ENCODE measurements at places on chromosomes 4 and X.

- no peak for DNase-seq
These were observed 269.2 kb downstream of the FSTL5 start for GRCh38 chr4:161894493-161895167.

GRCh38 chrX:129641941-129642340, 12.8 kb downstream of the APLN start:
- no peak for DNase-seq

- DNase-seq = no peak
These were observed 17.1 kb upstream of the CT47C1 start for GRCh38 chrX:119055687-119056086.

DNA sequence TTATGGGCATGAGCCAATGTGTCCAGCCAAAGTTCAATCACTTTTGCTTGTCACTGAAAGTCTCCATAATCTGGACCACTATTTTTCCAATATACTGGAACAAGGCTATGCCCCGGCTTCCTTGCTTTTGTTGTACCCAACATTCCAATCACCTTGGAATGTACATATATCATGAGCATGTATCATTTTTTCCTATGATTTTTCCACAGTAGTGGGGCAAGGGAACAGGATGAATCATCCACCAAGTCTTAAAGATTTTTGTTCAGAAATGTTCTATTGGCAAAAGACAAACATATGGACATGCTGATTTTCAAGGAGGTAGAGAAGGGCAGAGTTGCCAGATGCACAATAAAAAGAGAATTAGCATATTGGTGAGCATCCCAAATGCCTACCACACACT, 548.1 kb upstream of the INTU start:
- DNase-seq = no peak

GRCh38 chrX:10798041-10798440, 177.7 kb upstream of the MID1 start:
- DNase-seq = no peak

DNA sequence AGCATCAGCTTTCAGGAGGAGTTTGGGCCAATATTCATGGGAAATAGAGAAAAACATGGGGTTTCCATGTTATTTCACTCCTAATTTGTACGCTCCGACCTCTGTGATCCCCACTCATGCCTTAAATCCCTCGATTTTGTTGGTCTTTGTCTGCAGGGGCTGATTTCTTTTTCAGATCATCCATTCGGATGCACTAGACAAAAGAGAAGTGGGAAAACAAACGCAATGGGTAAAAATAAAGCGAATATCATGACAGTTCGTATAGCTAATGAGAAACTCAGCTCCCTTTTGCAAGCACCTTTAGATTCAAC, 139.1 kb upstream of the PLAC1 start:
- no peak for DNase-seq

DNA sequence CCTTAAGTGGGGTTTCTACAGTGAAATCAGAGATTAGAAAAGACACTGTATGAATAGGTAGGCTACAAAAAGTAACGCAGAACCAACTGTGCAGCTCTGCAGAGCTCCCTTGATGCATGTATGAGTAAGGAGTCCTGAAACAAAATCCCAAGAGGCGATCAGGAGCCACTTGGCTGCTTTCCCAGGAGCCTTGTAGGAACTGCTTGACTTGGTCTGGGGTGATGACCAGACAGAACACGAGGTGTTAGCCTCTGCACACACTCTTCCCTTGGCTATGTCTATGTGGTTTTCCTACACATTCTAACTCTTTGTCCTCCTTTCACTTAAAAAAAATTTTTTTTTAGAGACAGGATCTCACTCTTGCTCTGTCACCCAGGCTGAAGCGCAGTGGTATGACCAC, 22.8 kb upstream of the AP1S2 start:
- DNase-seq = no peak

- DNase-seq = no peak
These were observed 36.1 kb upstream of the DOCK11 start for GRCh38 chrX:118459494-118459893.

GRCh38 chr4:138110815-138111214, 131.3 kb downstream of the SLC7A11 start:
- no peak for DNase-seq

GRCh38 chr4:7059662-7060061, 8.2 kb downstream of the GRPEL1 start:
- no peak for DNase-seq

- no peak for DNase-seq
These were observed 13.0 kb downstream of the AMMECR1 start for GRCh38 chrX:110304884-110305283.

GRCh38 chrX:136662976-136663375, 15.0 kb downstream of the CD40LG start:
- no peak for DNase-seq

GRCh38 chrX:84046403-84046984, 141.5 kb downstream of the RPS6KA6 start:
- peak; percentile 25 for DNase-seq

- no peak for DNase-seq
These were observed 619.9 kb upstream of the SLIT2 start for GRCh38 chr4:19631814-19632213.

DNA sequence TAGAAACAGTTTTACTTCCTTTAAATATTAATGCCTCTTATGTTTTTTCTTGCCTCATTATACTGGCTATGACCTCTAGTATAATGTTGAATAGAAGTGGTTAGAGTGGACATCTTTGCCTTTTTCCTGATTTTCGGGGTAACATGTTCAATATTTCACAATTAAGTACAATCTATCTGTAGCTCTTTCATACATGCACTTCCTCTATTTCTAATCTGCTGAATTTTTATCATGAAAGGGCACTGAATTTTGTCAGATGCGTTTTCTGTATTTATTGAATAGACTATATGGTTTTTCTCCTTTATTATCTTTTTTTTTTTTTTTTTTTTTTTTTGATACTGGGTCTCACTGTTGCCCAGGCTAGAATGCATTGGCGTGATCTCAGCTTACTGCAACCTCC, 29.0 kb downstream of the MECP2 start:
- no peak for DNase-seq

- peak; percentile 68 for DNase-seq
These were observed 175.3 kb downstream of the QDPR start for GRCh38 chr4:17336524-17336961.

- DNase-seq = no peak
These were observed 1.0 kb downstream of the SH3BGRL start for GRCh38 chrX:81202943-81203342.

DNA sequence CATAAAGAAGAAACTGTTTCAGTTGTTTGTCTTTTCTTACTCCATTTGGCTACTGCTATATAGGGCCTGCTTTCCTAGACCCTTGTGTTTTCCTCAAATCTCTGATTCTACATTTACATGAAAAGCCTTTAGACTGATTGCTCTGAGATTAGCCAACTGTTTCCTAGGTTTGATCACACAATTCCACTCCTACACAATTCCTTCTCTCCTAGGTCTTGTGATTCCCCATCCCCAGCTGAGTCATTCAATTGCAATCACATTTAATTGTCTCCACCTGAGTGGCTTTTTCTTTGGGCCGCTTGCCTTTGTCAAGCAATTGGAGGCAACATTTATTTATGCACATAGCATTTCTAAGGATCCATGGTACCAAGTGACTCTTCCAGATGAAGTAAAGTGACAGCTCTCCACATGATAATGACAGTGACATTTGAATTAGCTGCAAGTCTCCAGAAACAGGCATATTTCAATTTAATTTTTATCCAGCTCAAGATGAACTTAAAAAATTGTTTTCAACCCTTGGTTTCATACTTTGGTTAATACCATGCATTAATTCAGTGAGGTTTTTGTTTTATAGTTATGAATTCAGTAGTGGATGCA, 35.8 kb downstream of the ATXN3L start:
- no peak for DNase-seq

DNA sequence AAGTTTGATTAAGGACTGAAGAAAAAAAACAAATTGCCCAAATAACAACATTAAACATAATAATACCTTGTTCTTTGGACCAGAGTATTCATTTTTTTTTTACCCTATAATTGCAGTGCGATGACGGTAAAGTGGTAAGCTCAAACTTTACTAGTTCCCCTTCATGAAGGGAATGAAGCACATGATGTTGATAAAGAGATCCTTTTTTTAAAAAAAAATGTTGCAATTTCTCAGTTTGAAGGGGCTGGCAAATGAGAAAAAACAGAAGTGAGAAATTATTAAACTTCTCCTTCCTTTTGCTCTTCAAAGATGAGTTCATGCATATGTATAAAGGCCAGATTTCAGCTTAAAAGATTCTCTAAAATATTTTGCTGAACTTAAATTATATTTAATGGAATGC, 231.7 kb downstream of the C4orf33 start:
- no peak for DNase-seq

GRCh38 chr4:69668680-69669079, 15.6 kb upstream of the UGT2A1 start:
- DNase-seq = no peak
